Fibroblast of lung (primary cell): ENCODE measurements at places on chromosomes 2 and 18. TPM values are rescaled to one million over a fixed set of nuclear protein-coding genes. Genes with fewer than 3 reads are reported as not detected.
A peak's percentile ranks its signal among the peaks of the same experiment; 100 is the strongest.

- no peak for DNase-seq
Observed at GRCh38 chr2:89849731-89850130, 1158.3 kb downstream of the RPIA start.

- DNase-seq = no peak
Observed at GRCh38 chr2:202687276-202687675, 52.5 kb downstream of the FAM117B start.

- DNase-seq = no peak
Observed at GRCh38 chr2:104539649-104540048, 314.3 kb upstream of the POU3F3 start.

- no peak for DNase-seq
Observed at GRCh38 chr2:145595296-145595695, 1075.4 kb upstream of the ZEB2 start.

GRCh38 chr18:13412901-13413300 lies 194.3 kb downstream of the LDLRAD4 start:
- no peak for DNase-seq

GRCh38 chr2:50646226-50646625 lies 385.7 kb downstream of the NRXN1 start:
- DNase-seq = no peak

DNA sequence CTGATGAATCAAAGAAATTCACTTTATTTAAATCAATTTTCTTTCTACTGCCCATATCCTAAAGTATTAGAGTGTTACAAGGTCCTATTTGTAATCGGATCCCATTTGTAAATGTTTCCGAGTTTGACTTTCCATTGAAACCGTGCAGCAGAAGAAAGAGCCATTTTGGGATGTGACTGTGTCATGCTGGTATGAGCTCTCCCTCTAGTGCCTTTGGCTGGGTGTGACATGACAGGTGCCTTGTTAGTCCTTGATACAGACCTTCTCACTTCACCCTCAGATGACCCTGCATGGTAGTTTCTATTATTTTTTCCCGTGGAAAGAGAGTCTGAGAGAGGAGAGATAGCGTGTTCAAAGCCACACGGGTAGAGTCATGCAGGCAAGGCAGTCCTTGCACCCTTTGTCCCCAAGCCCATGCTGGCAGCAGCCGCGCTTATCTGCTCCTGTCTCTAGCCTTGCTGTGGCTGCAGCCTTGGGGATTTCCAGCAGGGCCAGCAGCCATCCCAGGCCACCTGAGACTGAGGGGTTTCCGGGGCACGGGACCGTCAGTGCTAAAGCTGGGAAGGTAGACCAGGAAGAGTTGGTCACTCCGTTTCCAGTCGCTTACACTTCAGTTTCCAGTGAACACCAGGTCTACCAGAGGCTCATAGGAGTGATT lies 21.4 kb downstream of the CHMP1B start:
- DNase-seq = no peak

DNA sequence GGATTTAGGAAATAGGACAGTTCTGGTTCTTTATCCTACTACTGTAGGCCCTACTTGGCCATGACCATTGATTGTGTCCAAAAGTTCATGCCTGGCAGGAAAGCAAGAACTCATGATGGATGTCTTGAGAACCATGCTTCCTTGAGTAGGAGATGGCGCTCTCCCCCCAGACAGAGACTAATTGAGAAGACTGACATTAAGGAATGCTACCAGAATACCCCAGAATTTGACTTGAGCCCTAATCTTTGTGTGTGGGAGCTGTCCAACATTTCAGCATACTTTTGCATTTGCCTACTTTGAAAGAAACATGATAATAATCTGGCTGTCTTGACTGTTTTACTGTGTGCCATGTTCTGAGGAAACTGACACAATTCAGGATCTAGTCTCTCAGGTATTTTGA lies 23.3 kb downstream of the MAPRE3 start:
- DNase-seq = no peak

DNA sequence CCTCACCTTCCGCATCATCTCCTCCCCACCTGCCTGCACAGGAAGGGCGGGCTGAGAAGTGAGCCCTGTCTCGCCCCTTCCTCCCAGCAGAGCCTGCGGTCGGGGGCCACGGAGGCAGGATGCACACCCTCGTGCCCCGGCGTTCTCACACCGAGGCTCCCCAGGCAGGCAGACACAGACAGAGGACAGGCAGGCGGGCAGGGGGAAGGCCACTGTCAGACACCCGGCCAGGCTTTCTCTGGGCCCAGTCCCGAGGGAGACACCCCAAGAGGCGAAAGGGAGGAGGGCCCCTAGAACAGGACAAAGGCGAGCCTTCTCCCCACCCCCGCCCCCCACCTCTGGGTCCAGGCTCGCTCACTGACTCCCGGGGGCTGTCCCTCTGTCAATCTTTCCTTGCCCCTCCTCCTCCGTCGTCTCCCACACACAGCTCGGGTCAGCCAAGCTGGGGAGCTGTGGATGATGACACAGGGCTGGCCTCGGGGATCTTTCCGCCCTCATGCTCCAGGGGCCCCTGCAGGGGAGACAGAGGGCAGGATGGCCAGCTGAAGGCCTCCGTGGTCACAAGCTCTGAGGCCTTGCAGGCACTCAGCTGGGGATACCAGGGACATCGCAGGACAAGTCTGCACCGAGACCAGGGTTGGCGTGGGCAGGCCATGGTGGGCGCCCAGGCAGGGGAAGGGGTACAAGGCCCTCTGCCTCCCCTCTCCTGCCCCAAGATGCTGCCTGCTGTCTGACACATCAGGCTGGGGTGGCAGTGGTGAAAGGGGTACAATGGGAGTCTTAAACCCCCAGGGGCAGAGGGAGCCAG lies 24.9 kb downstream of the BIN1 start:
- peak; percentile 53 for DNase-seq

GRCh38 chr2:40095000-40095399 lies 315.9 kb upstream of the THUMPD2 start:
- peak; percentile 82 for DNase-seq

- peak; percentile 47 for DNase-seq
Observed at GRCh38 chr2:240397924-240398645, 37.4 kb upstream of the GPC1 start.

DNA sequence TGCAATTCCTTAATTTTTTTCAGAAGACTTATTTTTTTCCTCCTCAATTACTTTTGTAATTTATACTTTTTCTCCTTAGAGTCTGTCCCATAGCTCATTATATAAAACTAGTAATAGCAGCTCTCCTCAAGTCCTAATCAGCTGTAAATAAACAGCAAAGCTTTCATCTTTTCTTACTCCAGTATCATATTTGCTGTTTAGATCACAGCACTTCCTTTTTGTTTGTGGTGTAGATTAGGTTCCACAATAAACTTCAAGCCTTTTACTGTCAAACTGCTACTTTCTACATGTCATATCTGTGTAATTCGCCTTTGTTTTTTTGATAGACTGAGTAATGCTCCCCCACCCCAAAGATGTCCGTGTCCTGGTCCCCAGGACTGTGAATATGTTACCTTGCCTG lies 25.5 kb downstream of the GCG start:
- no peak for DNase-seq

GRCh38 chr18:34659579-34660517 lies 50.2 kb upstream of the DTNA start:
- peak; percentile 97 for DNase-seq

DNA sequence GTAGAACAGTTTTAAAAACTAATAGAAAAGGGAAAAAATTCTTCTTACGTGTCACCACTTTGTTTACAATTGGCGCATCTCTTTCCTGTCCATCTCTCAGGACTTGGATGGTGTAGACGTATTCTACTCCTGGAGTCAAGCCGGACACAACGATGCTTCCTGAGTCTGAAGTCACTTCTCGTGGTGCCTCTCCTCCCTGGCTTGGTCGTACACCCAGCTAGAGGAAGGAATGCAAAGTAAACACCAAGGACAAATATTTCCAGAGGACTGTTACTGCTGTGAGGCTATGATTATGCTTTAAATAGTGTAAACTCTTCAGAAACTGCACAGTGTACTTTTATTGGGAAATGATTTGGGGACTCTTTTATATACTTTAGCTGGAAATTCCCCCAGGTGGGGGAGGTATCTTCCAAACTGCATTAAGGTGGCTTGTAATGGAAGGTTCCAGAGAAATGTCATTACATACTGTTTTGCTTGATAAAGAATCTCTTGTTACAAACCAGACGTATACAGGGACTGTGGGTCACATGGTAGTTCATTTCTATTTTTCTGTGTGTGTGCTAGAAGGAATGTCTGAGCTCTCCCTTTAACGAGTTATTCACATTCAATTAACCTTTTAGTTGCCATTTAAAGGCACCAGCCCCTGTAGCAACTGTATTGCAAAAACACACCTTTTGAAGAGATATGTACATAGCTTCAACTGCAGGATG lies 38.1 kb downstream of the FN1 start:
- no peak for DNase-seq

- DNase-seq = no peak
Observed at GRCh38 chr18:2312440-2312839, 258.9 kb downstream of the METTL4 start.

- DNase-seq = no peak
Observed at GRCh38 chr2:36318547-36318946, 37.0 kb upstream of the CRIM1 start.

DNA sequence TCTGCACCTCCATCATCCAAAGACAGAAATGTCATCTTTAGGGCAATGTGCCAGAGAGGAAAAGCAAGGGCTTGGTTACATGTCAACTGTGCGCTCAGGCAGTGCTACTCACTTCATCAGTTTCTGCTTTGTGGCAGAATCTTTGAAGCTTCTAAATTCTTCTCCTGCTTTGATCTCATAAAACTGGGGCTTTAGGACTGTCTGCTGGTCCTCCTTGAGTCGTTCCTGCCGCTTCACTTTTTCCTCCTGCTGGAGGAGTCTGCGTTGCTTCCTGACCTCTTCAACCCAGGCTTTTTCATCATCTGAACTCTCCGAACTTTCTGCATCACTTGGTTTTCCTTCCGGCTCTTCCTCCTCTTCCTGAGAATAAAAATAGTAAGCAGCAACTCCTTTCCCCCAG lies 100.8 kb downstream of the NOL10 start:
- DNase-seq = no peak

DNA sequence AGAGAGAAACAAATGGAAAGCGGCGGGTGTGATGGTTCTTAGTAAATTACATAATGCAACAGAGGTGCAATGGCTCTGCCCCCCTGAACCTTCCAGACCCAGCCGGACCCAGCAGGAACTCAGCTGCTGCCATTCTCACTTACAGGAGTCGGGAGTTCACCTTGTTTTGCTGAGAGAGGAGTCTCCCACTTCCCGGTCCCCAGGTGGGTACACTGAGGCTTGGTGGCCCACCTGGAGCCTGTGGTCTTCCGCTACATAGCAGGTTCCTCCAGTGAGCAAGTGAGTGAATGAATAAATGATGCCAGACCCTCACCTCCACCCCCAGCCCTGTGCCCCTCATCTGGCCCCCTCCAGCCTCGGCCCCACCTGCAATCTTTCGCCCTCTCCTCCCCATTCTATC lies 11.2 kb downstream of the BIN1 start:
- no peak for DNase-seq

GRCh38 chr2:202425036-202425435 lies 48.9 kb downstream of the BMPR2 start:
- DNase-seq = peak; percentile 39

DNA sequence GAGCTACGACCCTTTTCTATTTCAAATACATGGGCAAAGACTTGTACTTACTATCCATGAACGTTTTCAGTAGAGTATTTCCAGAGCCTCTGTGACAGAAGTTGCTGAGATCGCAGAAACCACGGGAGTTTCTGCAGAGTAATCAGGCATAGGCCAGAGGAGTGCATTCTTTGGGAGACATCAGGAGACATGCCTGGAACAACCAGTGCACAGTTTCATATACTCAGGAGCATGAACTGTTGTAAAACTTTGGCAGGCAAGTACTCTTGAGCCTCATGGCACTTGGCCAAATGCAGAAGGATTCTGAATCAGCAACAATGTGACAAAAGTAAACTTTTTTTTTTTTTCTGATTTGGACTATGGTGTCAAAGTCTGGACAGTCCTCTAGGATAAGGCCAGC lies 307.1 kb downstream of the GRB14 start:
- peak; percentile 8 for DNase-seq

- no peak for DNase-seq
Observed at GRCh38 chr2:95074663-95075439, 46.8 kb downstream of the MRPS5 start.

GRCh38 chr18:11897781-11898180 lies 10.3 kb downstream of the MPPE1 start:
- no peak for DNase-seq

The PRSS56 gene
- not detected in 2 replicates for polyA plus RNA-seq

The CDH2 gene
- 15.3 and 18.9 TPM in 2 replicates for polyA plus RNA-seq

The TUBA4B gene
- not detected in 2 replicates for polyA plus RNA-seq

The DCDC2C gene
- polyA plus RNA-seq = not detected in 2 replicates

The SMAD7 gene
- polyA plus RNA-seq = 6.1 and 8.1 TPM in 2 replicates

The CCDC68 gene
- 2.1 and 5.1 TPM in 2 replicates for polyA plus RNA-seq

The HTRA2 gene
- 18.8 and 25.4 TPM in 2 replicates for polyA plus RNA-seq

The SCYGR3 gene
- not detected in 2 replicates for polyA plus RNA-seq
